Fibroblast of gingiva (primary cell): ENCODE measurements at places on chromosomes 1 and 21.

DNA sequence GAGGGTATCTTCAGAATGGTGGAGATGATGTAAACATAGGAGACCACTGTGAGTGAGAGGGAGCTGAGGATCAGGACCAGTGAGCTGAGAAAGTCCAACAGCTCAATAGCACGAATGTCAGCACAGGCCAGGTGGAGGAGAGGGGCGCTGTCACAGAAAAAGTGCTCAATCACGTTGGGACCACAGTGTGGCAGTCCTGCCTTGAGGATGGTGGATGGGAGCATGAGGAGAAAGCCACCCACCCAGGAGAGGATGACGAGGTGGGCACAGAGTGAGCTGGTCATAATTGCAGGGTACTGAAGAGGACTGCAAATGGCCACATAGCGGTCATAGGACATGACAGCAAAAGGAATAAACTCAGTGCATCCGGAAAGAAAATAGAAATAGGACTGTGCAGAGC lies 8.1 kb downstream of the OR11L1 start:
- no peak for DNase-seq

GRCh38 chr1:185406006-185406690 lies 89.1 kb upstream of the IVNS1ABP start:
- no peak for DNase-seq

DNA sequence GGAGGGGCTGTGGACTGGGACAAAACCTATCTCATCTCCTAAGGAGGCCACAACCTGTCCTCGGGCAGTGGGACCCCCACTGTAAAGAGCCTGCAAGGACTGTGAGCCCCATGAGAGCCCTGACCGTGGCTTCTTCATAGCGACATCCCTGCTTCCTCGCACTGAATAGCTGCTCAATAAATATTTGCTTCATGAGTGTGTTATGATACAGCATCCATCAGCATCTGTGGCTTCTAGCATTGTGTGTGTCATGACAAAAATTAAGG lies 40.5 kb upstream of the CSF3R start:
- DNase-seq: no peak

DNA sequence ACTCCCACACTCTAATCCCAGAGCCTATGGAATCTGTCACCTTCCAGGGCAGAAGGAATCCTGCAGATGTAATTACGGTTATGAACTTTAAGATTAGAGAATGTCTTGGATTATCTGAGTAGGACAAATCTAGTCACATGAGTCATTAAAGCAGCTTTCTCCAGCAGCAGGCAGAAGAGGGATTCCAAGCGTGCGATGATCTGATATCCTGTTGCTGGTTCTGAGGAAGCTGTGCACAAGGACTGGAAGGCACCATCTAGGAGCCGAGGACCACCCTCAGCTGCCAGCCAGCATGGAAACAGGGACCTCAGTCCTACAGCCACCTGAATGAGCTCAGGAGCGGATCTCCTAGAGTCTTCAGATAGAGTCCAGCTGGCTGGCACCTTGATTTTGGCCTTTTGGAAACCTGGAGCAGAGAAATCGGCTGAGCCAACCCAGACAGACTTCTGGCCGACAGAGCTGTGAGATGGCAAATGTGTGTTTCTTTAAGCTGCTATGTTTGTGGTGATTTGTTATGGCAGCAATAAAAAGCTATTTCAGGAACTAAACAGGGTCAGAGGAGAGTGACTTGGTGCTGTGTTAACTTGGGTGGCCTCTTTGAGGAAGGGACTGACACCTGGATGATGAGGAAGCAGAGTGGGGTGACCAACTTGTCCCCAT lies 34.5 kb downstream of the LRRN2 start:
- DNase-seq: no peak

GRCh38 chr21:44013380-44014088 lies 1.4 kb downstream of the TRAPPC10 start:
- DNase-seq: no peak

DNA sequence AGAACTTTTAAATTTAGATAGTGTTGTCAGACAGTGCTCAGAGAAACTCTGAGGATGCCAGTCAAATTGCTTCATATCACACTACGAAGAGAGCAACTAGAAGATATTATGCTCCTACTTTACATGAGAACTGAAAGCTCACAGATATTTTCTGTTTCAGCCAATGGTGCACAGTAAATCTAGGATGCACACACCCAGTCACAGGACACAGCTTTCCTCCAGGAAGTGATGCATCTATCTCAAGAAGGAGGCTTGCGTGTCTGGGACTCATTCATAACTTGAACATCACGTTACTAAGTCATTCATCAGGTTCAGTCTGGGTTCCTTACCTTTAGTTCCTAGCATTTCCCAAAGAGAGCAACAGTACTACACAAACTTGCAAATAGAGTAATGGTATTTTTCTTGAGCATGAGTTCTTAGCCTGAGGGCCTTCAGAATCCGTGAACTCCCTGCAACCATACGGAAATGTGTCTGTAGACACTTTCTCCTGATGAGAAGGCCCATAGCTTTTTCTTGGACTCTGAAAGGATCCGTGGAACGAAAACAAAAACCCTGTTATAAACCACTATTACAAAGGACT lies 12.2 kb downstream of the ZNF697 start:
- no peak for DNase-seq

DNA sequence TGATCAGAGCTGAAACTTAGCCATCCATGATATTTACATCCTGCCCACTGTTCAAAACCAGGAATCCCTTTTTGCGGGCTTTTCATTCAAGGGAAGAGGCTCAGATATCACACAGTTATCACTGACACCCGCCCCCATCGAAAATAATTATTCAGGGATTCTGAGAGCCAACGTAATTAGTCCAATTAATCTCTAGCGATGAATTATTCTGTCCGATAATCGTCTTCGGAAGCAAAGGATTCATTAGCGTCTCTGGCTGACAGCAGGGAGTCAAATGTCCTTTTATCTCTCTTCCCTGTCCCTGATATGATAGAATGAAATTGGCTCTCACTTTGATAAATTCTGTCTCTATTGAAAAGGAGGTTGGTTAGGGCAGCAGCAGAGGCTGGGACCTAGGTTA lies 140.4 kb upstream of the IPO9 start:
- DNase-seq: no peak

- peak; percentile 53 for DNase-seq
Observed at GRCh38 chr1:222711319-222712252, 705 bp downstream of the AIDA start.

DNA sequence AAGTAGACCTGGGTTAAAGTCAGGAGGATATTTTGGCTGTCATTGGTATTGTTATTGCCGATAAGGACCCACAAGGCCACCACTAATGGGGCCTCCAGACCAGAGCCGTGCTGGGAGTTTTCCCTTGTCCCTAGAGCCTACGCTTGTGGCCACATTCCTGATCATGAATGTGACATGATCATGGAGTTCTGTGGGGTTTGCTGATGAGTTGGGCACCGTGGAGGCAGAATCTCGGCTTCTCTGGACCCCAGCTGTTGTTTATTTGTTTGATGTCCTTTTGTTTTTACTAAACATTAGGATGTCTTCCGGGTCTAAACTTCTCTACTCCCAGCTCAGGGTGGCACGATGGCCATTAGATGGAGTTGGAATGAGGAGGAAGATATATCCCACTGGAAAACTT lies 74.9 kb upstream of the TMPRSS2 start:
- DNase-seq: no peak

- no peak for DNase-seq
Observed at GRCh38 chr1:16191916-16192546, 20.4 kb downstream of the ARHGEF19 start.

GRCh38 chr1:175566247-175566646 lies 177.1 kb downstream of the TNR start:
- no peak for DNase-seq

DNA sequence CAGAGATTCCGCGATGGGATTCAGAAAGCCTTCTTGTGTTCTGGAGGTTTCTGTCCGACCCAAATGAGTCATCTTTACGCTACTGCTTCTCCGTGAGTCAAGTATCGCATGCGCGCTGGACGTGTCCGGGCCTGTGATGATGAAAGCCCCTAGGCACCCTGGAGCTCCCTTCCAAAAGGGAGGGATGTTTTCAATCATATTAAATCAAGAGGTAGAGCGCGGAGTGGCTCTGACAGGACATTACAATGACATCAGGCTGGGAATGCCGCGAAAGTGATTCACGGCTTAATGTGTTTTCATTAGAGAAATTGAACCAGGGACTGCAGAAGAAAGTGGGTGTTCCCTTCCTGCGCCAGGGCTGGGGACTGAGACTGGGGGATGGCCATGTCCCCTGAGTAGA lies 48.5 kb downstream of the AJAP1 start:
- no peak for DNase-seq

GRCh38 chr1:61140778-61141177 lies 58.4 kb downstream of the NFIA start:
- peak; percentile 66 for DNase-seq

GRCh38 chr1:219124163-219124562 lies 49.5 kb upstream of the LYPLAL1 start:
- no peak for DNase-seq

DNA sequence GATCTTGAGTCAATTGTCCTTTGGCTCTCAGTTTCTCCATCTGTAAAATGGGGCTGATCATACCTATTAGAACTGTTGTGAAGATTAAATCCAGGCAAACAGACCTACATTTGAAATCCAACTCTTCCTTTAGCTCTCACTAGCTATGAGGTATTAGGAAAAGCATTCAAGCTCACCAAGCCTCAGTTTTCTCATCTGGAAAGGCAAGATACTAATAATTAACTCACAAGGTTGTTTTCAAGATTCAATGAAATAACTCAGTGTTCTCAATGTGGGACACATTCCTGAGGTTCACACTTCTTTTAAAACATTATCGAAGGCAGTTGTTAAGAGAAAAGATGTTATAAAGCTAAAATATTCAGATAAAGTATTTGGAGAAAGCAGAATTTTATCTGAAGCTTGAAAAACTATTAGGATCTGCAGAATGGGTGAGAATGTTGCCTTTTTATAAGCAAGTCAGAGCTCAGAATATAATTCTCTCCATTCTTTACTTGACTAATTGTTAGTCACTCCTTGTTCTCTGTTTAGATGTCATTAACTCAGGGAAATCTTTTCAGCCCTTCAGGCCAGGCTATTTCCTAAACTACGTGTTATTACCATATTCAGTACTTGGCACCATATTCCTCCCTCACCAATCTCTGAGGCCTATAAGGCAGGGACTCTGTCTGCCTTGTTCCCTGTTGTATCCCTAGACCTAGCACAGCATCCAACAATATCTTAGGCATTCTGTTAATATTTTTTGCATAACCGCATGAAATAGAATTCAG lies 72.0 kb upstream of the VAV3 start:
- no peak for DNase-seq

DNA sequence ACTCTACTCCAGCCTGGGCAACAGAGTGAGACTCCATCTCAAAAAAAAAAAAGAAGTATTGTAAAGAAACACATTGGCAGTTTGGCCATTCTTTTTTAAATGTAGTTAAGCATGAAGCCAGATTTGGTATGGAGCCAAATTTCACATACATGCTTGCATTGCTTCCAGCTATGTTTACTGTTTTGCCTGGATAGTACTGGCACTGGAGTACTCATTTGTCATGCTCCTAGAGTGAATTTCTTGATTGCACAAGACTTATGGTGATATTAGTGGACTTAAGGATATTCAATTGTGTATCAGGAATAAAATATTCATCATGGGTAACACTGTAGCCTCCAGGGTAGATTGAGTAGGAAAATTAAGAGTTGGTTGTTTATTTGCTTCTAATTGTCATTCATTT lies 24.5 kb upstream of the SLC9A1 start:
- DNase-seq: peak; percentile 30

DNA sequence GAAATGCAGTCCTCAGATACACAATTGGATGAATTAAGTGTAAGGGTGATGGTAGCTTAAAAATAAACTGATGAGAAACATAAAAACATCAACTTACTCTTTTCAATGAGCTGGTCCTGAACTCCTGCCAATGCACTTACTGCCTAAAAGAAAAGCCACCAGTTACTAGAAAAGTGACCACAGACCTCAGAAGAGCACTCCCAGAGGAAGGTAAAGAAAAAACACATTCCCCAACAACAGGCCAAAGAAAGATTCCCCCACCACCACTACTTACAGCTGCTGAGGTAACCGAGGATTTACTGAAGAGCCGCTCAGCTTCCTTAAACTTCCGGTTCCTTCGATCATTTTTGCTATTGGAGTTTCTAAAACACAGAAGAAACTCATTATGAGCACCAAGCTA lies 5.4 kb downstream of the MEAF6 start:
- DNase-seq: no peak

DNA sequence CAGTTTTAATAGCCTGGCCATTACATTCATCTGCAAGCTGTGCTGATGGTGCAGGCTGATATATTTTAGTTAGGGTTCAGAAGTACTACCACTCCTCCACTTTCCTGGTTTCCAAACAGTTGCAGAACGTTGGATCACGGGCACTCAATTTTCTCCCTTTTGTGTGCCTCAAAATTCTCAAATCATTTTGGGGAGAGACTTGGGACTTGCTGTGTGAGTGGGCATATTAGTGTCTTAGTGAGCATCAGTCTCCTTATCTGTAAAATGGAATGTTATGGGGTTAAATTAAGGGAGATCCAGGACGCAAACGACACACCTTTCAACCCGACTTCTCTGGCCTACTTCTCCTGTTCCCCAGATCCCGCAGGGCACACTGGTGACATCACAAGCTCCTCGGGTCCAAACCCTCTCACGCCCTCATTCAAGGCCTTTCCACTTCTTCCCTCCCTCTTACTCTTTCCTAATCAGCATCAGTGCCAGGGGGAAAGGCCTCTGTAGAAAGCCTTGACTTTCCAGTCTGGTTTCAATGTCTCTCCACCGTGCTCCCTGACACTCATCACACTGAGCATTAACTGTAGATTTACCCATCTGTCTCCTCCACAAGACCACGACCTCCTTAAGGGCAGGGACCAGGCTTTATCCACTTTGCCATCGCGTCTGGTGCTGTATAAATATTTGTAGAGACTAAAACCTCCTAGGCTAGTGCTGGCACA lies 1.2 kb downstream of the PIGP start:
- DNase-seq: peak; percentile 94

DNA sequence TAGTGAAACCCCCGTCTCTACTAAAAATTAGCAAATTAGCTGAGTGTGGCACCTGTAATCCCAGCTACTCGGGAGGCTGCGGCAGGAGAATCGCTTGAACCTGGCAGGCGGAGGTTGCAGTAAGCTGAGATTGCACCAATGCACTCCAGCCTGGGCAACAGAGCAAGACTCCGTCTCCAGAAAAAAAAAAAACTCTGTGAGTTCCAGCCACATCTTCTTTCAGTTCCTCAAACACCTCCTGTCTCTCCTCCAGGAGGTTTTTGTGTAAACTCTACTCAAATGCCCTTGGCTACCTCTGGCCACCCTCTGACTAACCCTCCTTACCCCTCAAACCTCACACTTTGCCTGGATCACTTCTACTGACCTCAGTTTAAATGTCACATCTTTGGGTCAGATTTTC lies 38.1 kb downstream of the RCSD1 start:
- no peak for DNase-seq

GRCh38 chr1:163842571-163842970 lies 520.8 kb downstream of the NUF2 start:
- peak; percentile 72 for DNase-seq

DNA sequence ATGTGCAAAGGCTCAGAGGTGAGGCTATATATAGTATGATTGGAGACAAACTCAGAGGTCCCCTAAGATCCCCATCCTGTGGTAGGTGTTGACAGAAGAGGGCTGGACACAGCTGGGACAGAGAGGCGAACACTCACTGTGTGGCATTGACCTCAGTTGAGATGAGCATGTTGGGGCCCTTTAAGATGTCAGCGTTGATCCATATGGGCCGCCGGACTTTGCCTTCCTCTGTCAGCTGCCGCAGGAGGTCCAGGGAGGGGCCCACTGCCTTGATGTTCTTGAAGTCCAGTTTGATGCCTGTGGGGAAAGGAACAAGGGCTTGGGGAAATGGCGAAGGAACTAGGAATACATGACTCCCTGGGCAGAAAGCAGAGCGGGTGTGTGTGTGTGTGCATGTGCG lies 8.8 kb downstream of the FAM151A start:
- no peak for DNase-seq
